ENCODE measurements at places on chromosomes 2 and 18.

GRCh38 chr2:65788556-65788955 is 356.2 kb upstream of the SPRED2 start:
- no peak for DNase-seq

GRCh38 chr2:144663207-144663606 is 143.3 kb upstream of the ZEB2 start:
- DNase-seq, result no peak

DNA sequence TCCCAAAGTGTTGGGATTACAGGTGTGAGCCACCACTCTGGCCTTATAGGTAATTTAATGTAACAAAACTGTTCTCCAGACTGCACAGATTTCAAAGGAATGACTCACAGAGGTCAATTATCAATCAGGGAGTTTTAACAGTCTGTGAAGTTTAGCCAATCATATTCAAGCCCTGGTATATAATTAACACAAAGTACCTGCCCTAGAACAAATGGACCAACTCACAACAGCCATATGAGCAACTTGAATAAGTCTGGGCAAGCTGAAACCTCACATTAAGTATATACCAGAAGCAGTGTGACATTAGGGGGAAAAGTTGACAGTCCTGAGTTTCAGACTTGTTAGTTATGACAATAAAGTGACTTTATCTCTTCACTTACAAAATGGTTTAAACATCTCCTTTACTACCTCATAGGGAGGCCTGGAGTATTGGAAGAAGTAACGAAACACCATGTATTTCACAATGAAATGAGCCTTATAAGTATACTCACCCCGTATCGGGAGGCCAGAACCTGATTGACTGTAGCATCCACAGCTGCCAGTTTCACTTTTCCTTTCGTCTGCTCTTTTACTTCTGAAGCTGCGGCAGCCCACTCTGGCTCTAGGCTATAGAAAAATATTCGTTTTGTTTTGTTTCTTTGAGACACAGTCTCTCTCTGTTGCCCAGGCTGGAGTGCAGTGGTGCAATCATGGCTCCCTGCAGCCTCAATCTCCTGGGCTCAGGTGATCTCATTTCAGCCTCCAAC is 22.2 kb downstream of the PDIA6 start:
- no peak for DNase-seq

GRCh38 chr18:27901424-27902226 is 275.3 kb downstream of the CDH2 start:
- no peak for DNase-seq

DNA sequence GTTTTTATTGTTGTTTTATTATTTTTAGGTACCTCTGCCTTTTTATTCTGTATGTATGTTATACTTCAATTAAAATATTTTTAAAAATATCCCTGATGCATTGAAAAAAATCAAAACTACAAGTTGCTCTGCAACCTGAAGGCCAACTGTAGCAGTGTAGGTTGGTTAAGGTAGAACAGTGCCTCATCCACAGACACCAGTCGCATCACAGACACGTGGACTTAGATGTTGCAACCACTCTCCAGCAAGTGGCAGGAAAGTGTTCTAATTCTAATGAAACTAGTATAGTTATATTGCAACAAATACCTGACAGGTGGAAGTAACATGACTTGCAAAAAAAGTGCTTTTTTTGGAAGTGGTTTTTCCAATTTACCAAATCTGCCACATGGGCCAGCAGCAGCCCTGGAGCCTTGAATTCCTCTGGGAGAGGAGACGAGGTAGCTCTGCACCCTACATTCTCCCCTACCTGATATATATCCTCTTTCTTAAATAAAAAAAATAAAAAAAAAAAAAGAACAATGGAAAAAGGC is 28.4 kb upstream of the SLC3A1 start:
- DNase-seq, result no peak

- no peak for DNase-seq
Observed at GRCh38 chr2:215028231-215028630, 110.2 kb downstream of the ABCA12 start.

- no peak for DNase-seq
Observed at GRCh38 chr2:7444626-7445025, 527.4 kb downstream of the RNF144A start.

DNA sequence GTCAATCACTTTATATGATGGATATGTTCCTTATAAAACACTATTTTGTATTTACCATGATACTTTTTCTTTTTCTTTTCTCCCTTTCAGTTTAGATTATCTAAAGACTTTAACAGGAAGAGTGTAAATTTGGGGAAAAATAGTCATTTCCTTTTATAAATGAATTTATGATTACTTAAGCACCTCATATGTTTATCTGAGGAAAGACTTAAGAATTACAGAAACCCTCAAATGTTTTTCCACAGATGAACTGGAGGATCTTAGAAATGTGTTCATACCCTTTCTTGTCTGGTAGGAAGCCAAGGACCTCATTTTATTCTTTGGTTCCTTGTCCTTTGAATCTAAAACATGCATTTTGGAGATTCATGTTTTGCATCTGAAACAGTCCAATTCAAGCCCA is 36.7 kb downstream of the MAPRE2 start:
- no peak for DNase-seq

Data from stimulated activated naive B cell treated with anti-CD40 and anti-IgM and Interleukin-4, amounts not matched to agents 10 μg/mL and 1 μg/mL and 100 μg/mL, for 72 hours (primary cell).